ENCODE measurements at places on chromosomes 4 and X. TPM values are rescaled to one million over a fixed set of nuclear protein-coding genes. Genes with fewer than 3 reads are reported as not detected.

DTHD1 gene
- total RNA-seq: not detected

RNF128 gene
- 13.7 TPM for total RNA-seq

USP46 gene
- 28.2 TPM for total RNA-seq

ZMAT1 gene
- 7.2 TPM for total RNA-seq

SLC9B1 gene
- total RNA-seq: 5.2 TPM

SLC6A14 gene
- total RNA-seq: 0.58 TPM

NSG1 gene
- 5.4 TPM for total RNA-seq

DKK2 gene
- total RNA-seq: 27.3 TPM

ATOH1 gene
- not detected for total RNA-seq

SPATA4 gene
- total RNA-seq: 0.11 TPM

DOCK11 gene
- total RNA-seq: 50.4 TPM

XAGE1A gene
- total RNA-seq: not detected

SYTL5 gene
- 4.4 TPM for total RNA-seq

LGI2 gene
- 4.8 TPM for total RNA-seq

GUCY1B1 gene
- total RNA-seq: 34.5 TPM

NWD2 gene
- total RNA-seq: 2.0 TPM

RASGEF1B gene
- 15.2 TPM for total RNA-seq

MAGEA2 gene
- not detected for total RNA-seq

YY2 gene
- total RNA-seq: 4.2 TPM

DLG3 gene
- 23.7 TPM for total RNA-seq

GRCh38 chr4:154004507-154005170, 215.8 kb upstream of the SFRP2 start:
- DNase-seq: no peak

- peak; percentile 21 for DNase-seq
Observed at GRCh38 chr4:113435893-113436292, 325.6 kb downstream of the CAMK2D start.

DNA sequence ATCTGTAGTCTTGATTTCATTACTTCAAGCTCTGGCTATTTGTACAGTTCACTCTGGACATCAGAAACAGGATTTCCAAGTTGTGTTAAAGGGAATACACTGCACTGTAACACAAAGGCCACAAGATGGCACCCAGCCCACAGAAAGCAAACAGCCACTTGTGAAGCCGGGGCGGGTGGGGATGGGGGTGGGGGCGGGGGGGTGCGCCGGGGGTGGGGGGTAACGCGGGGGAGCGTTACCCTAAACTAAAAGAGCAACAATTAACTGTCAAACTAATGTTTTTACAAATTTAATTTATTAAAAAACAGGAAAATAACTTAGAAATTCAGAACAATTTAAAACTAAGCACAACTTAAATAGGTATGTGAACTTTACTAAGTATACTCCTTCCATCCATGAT, 27.3 kb downstream of the PRDX4 start:
- DNase-seq: peak; percentile 14

DNA sequence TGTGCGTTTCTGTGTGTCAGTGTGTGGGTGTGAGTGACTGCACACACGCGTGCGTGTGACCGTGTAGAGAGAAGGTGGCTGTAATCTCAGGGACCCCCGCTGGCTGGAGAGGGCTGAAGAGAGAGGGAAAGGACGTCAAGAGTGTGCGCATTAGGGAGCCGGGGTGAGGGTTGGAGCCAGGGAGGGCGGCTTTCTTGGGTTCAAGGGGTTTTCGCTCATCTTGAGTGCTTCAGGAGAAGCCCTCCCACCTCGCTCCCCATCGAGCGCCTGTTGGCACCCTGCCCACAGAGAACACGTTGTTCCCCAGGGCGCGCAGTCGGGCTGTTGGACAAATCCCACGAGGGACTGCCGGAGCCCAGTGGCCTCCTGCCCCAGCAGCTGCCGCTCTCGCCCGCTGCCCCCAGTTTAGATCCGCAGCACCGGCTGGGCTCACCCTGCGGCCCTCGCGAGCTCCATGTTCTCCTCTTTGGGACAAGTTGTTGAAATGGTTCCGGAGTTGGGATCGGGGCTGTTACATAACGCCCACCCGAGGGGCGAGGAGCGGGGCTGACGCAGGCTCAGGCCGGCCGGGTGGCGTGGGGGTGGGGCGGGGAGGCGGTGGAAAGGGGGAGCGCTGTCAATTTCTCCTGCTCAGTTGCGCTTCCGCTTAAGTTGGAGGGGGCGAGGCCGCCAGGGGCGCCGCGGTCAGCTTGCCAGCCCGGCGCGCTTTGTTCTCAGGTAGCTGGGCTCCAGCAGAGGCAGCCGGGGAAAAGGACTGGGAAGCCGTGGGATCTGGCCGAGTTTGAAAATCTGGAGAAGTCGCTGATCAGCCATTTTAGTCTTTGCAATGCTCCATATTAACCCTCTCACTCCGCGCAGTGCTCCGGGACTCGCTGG, 1.6 kb downstream of the GRIA2 start:
- no peak for DNase-seq

GRCh38 chrX:43964936-43965335, 8.3 kb downstream of the NDP start:
- no peak for DNase-seq

- DNase-seq: no peak
Observed at GRCh38 chr4:187071946-187072600, 348.4 kb upstream of the FAT1 start.

- DNase-seq: no peak
Observed at GRCh38 chr4:30714408-30715031, 5.6 kb upstream of the PCDH7 start.

GRCh38 chrX:112113460-112113859, 30.9 kb upstream of the TRPC5 start:
- DNase-seq: no peak

- no peak for DNase-seq
Observed at GRCh38 chrX:30533835-30534234, 43.7 kb downstream of the TASL start.

- no peak for DNase-seq
Observed at GRCh38 chr4:17188125-17188524, 289.7 kb upstream of the LDB2 start.

DNA sequence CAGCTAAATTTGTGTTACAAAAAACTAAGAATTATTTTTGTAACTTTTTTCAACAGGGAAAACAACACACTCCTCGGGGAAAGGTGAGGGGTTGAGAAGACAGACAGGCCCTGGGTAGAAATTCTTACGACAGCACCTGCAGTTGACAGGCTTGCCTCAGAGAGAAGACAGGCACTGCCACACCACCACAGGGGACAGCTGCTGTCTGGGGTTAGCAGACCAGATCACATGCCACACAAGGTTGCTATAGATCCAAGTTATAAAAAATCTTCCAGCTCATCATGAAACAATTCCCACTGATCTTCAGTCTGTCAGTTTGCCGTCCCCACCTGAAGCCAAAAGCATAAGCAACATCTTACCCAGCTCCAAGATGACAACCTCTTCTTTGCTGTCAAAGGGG, 143.2 kb upstream of the ZCCHC13 start:
- DNase-seq: no peak

DNA sequence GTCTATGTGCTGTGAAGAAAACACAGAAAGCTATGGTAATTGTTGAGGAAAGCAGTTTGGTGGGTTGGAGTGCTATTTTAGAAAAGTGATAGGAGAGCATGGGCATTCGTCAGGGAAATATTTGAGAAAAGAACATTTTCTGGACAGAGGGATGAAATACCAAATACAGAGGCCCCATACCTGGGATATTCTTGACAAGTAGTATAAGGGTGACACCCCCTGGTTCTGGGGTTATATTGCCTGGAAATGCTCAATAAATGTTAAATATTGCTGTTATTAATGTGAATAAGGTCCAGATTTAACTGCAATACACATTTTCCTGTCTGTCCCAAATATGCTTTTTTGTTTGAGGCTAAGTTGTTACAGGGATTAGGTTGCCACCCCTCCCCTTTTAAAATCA, 42.9 kb downstream of the WWC2 start:
- no peak for DNase-seq

DNA sequence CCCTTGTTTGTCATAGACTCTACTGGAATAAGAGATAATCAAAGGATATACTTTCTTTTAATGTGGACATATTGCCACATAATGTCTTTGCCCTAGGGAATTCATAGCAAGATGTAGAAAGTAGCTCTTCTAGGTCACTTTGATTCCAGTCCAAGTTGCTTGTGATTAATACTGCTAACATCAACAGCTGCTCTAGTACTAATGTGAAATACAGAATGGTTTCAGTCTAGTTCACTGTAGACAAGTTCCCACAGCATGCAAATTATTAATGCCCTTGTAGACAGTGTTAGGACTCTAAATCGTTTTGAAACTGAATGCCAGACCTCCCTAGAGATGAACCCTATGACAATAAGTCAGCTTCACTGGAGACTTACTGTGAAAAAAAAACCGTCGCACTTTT, 494.6 kb upstream of the ATOH1 start:
- no peak for DNase-seq

GRCh38 chrX:15619053-15619755, 18.4 kb upstream of the ACE2 start:
- DNase-seq: no peak

- DNase-seq: no peak
Observed at GRCh38 chr4:2400841-2401609, 17.4 kb downstream of the ZFYVE28 start.

DNA sequence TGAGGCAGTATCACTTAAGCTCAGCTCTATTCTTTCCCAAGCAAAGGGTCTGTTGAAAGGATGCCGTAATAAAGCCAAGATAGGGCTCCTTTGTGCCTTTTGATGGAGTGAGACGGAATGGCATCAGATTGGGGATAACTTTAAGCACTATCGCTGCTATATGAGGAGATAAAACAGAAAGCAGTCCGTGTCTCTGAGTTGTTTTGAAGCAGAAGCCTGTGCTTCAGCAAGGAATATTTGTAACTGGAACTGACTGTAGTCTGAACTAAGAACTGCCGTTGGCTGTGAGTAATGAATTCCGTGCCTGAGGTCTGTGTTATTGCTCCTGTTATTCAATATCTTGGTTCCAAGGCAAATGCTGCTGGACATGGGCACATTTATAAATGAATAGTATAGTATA, 297.4 kb downstream of the ANKRD50 start:
- DNase-seq: no peak

GRCh38 chrX:17174671-17175070, 200.3 kb upstream of the NHS start:
- no peak for DNase-seq

DNA sequence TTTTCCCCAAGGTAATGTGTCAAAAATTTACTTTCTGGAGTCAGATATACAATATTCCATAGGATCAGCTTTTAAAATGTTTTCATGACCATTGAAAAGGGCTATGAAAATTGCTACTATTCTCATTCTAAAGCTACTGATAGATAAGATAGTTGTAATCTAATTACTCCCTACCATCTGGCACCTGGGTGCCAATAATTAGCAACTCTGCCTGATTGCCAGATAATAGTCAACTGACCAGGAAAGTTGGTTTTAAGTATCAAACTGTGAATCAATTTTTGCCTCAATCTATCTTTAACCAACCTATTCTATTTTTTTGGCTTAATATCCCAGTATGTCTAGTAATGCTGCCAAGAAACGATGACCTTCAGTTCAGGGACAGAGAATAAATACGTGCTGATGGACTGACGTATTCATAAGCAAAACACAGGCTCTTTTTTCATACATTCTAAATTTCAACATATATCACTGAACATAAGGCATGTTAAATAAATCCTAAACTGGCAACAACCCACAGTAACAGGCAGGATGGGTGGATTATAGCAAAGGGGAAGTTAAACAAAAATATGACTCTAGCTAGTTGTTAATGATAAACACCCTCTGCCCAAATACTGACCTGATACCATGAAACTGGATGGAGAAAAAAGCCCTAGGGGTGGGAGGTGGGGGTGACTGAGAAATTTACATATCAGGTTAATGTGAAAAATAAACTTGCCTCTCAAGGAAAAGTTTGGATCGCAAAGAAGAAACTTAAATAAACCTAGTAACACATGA, 18.2 kb downstream of the SH3RF1 start:
- no peak for DNase-seq

DNA sequence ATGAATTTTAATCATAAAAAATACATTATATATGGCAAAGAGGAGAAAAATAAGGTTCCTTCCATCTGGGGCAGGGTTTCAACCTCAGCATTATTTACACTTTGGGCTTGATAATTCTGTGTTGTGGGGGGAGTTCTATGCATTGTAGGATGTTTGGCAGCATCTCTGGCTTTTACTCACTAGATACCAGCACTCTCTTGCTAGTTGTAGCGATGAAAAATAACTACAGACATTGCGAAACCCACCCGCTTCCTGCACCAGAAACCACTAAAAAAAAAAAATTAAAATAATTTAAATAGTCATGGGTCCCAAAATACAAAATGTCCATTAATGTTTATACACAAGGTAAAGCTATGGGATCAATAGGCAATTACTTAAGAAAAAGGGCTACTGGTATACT, 52.7 kb downstream of the PPP3CA start:
- no peak for DNase-seq

- DNase-seq: no peak
Observed at GRCh38 chrX:7076245-7076661, 71.3 kb upstream of the STS start.

GRCh38 chr4:11149612-11150259, 279.0 kb downstream of the HS3ST1 start:
- no peak for DNase-seq

DNA sequence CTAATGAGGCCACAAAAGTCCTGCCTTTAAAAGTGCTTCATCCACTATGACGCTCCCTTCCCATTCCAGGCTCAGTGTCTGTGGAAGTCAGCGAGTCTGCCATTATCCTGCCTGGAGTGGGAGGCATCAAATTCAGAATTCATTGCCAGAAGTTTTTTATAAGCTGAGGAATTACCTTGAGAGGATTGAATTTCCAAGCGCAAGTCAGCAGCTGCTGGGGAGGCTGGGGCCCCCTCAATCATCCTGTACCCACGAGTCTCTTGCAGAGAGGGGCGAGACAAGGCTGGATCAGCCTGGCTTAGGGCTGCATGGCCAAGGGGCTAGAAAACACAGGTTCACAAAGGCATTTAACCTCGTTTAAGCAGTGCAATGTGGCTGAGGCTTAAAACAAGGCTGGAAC, 170.5 kb upstream of the NOCT start:
- DNase-seq: no peak

Measured in urinary bladder (tissue), 4 donors.